SK-N-SH (cell line): ENCODE measurements at places on chromosomes 11 and 22. TPM values are rescaled to one million over a fixed set of nuclear protein-coding genes. Genes with fewer than 3 reads are reported as not detected.

Gene RTN4R
- 0.23 and 0.39 TPM in 2 replicates for polyA plus RNA-seq

DNA sequence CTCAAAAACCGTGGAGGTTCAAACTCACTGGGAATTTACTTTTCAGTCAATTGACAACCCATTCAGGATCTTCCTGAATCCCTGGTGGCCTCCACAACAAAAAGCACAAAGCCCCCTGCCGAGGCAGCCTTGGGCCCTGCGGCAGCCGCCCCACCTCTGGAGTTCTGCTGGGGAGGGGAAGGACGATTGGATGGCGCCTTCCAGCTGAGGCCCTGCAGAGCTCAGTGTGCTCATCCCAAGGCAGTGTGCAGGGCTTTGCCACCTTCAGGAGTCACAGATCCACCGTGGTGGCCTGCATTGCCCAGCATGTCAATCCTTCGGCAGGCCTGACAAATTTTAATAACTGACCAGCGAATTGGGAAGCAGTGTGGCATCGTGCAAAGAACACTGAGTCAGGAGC is 7.4 kb downstream of the ZFTA start:
- no peak for DNase-seq

- DNase-seq, result no peak
Observed at GRCh38 chr11:103234974-103235373, 125.7 kb downstream of the DYNC2H1 start.

- peak; percentile 75 for DNase-seq
Observed at GRCh38 chr22:49847751-49848689, 5.6 kb upstream of the ZBED4 start.

Gene RFPL2
- polyA plus RNA-seq, result 0.05 and 0.06 TPM in 2 replicates
